ENCODE measurements at places on chromosomes 4 and X.

- DNase-seq: no peak
These were observed 7.3 kb downstream of the HAUS7 start for GRCh38 chrX:153463031-153463430.

GRCh38 chr4:154126276-154126675 lies 337.4 kb upstream of the SFRP2 start:
- no peak for DNase-seq

- no peak for DNase-seq
These were observed 56.1 kb downstream of the CNGA2 start for GRCh38 chrX:151790481-151791160.

DNA sequence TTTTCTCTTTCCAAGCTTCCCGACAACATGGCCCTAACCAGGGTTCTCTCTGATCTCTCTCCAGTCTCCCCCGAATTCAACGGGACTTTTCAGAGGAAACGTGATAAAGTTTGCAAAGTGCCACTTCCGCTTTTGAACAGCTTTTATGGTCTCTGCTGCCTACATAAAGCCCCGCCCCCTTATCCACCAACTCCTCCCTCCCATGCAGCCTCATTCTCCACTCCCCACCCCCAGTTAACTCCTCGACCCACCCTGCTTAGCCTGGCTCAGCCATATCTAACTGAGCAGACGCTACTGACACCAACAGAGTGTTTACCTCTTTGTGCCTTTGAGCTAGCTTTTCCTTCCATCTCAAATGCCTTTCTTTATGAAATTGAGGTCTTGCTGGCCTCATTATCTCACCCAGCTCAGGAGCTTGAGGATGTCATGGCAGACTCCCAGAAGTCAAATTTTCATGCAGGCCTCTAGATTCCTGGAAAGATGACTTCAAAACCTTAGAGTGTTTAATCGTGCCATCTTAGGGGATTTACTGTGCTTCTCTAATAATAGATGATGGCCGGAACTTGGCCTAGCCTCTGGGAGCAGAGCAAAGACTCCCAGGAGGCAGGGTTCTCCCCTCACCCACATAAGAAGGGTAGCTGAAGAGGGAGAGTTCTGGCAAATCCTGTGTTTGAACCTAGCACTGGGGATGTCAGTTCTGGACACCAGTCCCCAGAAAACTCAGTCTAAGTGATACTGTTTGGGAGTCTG lies 606.0 kb downstream of the BCOR start:
- DNase-seq: peak; percentile 18

GRCh38 chr4:169238445-169238844 lies 32.3 kb downstream of the SH3RF1 start:
- no peak for DNase-seq

- DNase-seq: no peak
These were observed 615.6 kb downstream of the CENPC start for GRCh38 chr4:66929748-66930147.

GRCh38 chr4:15385928-15386327 lies 41.9 kb upstream of the C1QTNF7 start:
- DNase-seq: no peak

DNA sequence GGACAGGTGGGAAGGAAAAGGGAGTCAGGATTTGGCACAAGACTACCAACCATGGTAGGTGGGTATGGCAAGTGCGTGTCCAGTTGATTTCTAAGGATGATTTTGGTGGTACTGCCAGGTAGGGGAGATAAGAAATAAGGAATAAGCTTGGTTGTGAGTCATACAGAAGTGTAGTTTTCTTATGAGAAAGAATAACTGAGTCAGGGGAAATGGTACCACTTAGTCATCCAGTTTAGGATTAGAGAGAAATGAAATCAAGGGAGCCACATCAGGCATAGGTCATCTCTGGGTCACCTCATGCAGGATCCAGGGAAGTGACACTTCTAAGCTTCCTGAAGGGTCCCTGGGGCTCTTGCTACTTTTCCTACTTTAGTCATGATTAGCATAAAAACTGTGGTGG lies 107.1 kb upstream of the C1GALT1C1 start:
- no peak for DNase-seq

All from stimulated activated naive CD4-positive, alpha-beta T cell treated with Interleukin-2 at 50 U/mL for 16 hours (primary cell).